ENCODE measurements at places on chromosomes 6 and 20.
A peak's percentile ranks its signal among the peaks of the same experiment; 100 is the strongest.

GRCh38 chr20:38165966-38166702 lies 1.1 kb upstream of the TGM2 start:
- no peaks in the 10 kb centered on the region for H3K36me3 ChIP-seq
- peak; percentile 38 for DNase-seq
- H3K27ac ChIP-seq = no peak overlapping the region
- peaks cover 55% of the 10 kb centered on the region for H3K4me1 ChIP-seq
- H3K27me3 ChIP-seq = no peaks in the 10 kb centered on the region
- peak overlapping the region; percentile 63 for H3K4me3 ChIP-seq

DNA sequence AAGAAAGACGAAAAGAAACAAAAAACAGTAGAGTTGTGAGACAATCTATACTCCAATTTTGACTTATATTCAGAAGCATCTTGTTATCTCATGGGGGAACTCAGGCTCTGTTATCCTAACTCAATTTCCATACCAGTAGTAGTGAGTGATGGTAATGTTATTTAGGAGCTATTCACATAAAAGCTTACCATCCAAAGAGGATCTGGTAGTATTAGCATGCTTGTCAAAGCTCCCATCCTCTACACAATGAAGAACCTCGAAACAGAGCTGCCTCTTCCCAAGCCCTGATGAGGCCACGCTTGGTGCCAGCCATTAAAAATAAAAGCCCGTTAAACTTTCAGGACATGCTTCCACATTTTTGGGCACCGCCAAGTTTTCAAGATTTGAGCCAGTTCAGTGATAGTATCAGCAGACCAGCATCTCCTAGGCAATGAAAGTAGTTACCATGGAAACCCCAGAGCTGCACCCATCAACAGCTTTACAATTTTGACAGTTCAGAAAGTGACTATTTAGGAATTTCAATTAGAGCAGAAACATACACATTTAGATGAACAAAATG lies 173.3 kb downstream of the CD83 start:
- H3K4me3 ChIP-seq = no peak overlapping the region

- peak overlapping the region; percentile 68 for H3K27ac ChIP-seq
- H3K36me3 ChIP-seq = no peaks in the 10 kb centered on the region
- H3K27me3 ChIP-seq = no peaks in the 10 kb centered on the region
- no peak overlapping the region for H3K4me3 ChIP-seq
Measured at GRCh38 chr6:158004701-158005095, 23.0 kb downstream of the SYNJ2 start.

- H3K27ac ChIP-seq = peak overlapping the region; percentile 73
- H3K27me3 ChIP-seq = peaks cover 22% of the 10 kb centered on the region
- peak overlapping the region; percentile 56 for H3K4me3 ChIP-seq
- no peaks in the 10 kb centered on the region for H3K36me3 ChIP-seq
- peaks cover 5% of the 10 kb centered on the region for H3K4me1 ChIP-seq
Measured at GRCh38 chr6:10838794-10839333, 525 bp upstream of the MAK start.
